Activated naive CD8-positive, alpha-beta T cell treated with anti-CD3 and anti-CD28 coated beads, Interleukin-2, amount 50 U/mL, for 24 hours (primary cell): ENCODE measurements at places on chromosomes 2 and 18.

DNA sequence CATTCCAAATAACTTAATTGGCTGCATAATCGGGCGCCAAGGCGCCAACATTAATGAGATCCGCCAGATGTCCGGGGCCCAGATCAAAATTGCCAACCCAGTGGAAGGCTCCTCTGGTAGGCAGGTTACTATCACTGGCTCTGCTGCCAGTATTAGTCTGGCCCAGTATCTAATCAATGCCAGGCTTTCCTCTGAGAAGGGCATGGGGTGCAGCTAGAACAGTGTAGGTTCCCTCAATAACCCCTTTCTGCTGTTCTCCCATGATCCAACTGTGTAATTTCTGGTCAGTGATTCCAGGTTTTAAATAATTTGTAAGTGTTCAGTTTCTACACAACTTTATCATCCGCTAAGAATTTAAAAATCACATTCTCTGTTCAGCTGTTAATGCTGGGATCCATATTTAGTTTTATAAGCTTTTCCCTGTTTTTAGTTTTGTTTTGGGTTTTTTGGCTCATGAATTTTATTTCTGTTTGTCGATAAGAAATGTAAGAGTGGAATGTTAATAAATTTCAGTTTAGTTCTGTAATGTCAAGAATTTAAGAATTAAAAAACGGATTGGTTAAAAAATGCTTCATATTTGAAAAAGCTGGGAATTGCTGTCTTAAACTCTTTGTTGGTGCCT, 1.4 kb downstream of the PCBP1 start:
- no peak for DNase-seq

DNA sequence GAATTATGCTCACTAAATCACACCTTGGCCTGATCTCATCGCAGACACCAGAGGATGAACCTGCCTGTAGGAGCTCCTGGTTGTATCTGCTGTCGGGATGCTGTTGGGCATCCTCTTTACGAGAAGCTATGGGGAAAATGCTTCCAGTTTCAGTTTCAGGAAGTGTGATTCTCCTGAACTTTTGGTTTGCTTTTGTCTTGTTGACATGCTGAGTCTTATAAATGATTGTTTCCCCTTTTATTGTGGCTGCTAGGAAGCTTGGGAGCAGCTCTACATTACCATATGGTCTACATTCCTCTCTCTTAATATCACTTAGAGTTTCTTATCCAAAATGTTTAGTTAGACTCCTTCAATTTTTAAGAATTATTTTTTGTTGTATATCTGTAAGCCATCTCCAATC, 227.5 kb downstream of the MTX2 start:
- no peak for DNase-seq

- DNase-seq: no peak
Observed at GRCh38 chr2:227608561-227609338, 5.9 kb downstream of the SCYGR3 start.

DNA sequence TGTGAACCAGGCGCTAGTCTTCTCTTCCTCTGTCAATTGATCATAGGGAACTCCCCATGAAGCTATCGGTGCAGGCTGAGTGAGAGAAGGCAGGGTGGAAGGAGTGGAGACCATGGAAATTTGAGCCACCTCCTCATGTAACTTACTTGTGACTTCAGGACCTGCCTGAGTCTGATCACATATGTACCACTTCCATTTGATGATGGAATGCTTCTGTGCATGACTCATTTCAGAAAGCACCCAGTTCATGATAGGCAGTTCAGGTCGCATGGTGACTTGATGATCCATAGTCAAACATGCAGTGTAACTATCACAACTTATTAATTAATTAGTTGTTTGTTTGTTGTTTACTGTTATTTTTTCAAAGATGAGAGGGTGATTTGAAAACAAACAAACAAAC, 1296.7 kb downstream of the SUCLG1 start:
- DNase-seq: no peak

DNA sequence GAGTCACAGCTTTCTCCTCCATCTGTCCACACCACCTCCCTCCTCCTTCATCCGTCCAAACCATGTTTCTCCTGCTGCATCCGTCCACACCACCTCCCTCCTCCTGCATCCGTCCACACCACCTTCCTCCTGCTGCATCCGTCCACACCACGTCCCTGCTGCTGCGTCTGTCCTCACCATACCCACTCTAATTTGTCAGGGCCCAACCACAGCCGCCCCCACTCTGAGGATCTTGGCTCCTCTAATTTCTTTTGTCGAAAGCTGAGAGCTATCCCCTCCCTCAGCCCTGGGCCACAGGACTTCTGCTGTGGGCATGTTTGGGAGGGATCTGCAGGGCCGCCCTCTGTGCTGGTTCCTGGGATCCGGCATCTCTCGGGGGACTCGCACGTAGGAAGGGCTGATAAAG, 67.4 kb downstream of the TPO start:
- no peak for DNase-seq

DNA sequence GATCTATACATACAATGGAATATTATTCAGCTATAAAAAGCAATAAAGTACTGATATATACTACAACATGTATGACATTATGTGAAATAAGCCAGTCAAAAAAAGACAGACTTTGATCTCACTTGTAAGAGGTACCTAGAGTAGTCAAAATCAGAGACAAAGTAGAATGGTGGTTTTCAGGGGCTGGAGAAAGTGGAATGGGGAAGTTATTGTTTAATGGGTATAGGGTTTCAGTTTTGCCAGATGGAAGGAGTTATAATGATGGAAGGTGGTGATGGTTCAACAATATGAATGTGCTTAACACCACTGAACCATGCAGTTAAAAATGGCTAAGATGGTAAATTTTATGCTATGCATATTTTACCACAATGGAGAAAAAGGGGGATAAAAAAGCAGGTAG, 6.3 kb downstream of the COBLL1 start:
- DNase-seq: no peak

DNA sequence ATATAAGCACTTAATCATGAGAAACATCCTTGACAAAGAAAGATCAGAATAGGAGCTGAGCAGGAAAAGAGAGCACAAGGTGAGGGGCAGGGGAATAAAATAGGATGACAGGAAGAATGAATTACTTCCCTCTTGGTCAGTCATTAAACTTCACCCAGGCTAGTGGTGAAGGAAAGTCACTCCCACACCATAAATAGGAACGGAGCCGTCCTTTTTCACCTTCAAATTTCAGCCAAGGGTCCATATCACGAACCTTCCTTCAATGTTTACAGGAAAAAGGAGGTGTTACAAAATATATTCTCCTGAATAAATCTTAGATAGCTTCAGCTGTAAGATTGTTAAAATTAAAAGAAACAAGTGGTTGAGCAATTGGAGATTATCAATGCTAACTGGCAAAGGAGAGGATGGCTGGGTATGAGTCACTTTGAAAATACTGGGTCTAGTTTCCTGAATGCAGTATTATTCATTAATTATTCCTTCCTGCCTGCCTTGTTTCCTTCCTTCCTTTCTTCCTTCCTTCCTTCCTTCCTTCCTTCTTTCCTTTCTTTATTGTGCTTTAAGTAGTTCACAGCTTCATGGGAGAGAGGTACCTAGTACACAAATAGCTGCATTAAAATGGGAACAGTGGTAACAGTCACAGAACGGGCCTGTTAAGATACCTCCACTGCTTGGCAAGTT, 292.3 kb upstream of the ID2 start:
- DNase-seq: no peak
